Tongue (tissue), 3 donors: ENCODE measurements at places on chromosomes 7 and 10.
A peak's percentile ranks its signal among the peaks of the same experiment; 100 is the strongest.

DNA sequence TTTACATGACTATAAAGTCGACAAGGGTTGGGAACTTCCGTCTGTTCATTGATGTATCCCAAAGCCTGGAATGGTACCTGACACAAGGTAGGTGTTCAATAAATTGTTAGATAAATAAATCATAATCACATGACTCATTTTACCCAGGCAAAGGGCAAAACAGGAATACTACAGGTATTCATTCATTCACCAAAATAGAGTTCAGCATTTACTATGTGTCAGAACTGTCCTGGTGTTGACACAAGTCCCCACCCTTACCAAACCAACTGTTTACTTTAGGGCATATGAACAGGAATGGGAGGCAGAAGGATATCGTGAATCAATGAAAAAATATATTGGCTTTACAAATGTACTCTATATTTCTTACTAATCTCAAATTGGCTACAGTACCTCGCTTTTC is 666 bp upstream of the YAE1 start:
- no peak for DNase-seq

DNA sequence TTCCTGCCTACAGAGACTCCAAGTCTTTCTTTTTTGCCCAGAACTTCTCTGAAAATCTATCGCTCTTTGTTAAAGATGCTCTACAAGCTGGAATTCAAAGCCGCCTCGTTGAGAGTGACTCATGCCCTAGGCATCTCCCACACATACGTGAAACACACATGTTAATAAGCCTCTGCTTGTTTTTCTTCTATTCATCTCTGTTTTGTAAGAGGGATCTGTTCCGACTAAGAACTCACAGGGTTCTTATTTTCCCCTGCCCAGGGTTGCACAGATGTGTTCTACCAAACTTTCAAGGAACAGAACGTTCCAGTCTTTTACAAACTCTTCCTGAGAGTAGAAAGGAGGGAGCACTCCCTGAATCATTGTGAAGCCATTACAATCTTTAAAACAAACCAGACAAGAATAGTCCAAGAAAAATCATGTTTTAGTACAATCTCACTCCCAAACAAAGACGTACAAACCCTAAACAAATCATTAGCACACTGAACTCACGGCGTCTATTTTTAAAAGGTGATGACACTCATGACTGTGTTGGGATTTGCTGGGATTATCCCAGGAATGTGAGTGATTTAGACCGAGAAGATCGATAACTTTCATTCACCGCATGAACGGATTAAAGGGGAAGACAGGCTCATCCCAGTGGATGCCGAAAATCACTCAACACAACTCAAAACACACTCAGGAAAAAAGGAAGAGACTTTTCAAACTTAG is 55.3 kb upstream of the INPP5A start:
- peak; percentile 70 for DNase-seq

DNA sequence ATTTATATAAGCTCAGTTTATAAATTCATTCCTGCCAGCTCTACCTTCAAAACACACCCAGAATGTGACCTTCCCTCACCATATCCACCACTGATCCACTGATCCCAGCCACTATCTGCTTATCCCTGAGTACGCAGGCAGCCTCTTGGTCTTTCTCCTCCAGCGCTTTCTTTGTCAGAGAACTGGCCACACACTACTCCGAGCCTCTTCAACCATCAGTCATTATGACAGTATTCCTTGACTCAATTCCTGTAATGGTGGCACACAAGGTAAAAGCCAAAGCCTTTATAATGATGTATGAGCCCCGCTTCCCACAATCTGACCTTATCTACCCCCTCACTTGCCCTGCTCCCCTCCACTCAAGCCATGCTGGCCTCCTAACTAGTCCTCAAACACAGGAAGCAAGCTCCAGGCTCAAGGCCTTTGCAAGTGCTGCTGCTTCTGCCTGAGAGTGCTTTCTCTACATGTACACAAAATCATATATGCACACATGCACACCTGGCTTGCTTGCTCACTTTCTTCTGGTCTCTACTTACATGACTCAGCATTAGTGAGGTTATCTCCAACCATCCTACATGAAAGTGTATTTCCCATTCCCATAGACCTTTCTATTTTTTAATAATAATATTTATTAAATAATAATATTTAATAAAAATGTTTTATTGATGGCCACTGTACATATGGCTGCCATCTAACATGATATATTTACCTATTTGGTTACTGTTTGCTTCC is 150.4 kb upstream of the FEZF1 start:
- DNase-seq: no peak

GRCh38 chr10:97332591-97333350 is 1.8 kb downstream of the FRAT2 start:
- peak; percentile 70 for DNase-seq

- no peak for DNase-seq
These were observed 22.9 kb downstream of the ATP6V1F start for GRCh38 chr7:128885370-128886187.

GRCh38 chr7:2173189-2173827 is 59.4 kb downstream of the MAD1L1 start:
- no peak for DNase-seq

DNA sequence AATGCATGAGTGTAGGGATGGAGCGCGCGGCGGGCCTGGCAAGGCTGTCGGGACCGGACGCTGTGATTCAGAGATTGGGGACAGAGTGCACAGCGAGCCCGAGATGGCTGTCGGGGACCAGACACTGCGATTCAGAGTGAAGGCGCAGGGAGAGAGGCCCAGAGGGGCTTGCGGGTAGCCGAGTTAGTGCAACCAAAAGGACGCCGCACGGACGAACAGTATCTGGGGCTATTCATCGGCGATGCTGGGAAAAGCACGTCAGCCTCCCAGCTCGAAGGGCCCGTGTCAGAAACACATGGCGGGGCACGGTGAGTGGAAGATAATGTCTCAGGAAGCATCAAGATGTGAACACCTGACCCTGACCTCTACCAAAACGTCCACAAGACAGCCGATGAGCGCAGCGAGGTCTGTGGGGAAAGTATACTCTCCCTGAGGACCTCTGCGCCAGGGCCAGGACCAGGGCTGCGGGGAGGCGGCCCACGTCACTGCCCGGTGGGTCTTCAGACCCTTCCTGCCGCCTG is 215.8 kb downstream of the ZMYND11 start:
- no peak for DNase-seq

DNA sequence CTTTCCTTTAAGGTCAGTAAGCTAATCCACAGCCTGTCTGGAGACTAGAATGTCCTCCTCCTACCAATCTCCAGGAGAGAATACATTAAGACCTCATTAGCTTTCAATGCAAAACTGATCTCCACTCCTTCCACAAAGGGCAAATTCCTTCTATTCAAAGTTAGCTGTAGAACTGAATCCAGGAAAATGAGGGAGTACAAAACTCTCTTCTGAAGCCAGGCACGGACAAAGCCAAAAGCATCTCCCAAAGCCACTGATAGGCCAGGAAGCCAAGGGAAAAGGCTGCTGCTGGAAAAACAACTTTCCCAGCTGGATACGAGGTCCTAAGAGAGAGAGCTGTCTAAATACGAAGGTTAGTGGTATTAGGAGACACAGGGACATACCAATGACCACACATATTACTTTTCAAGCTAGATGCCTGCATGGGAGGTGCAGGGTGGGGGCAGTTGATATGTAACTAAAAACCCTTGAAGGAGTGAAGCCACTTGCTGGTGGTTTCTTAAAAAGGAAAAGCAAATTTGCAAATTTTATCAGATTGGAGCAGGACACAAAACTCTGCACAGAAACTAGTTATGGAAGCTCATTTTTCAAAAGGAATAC is 43.6 kb downstream of the MKX start:
- no peak for DNase-seq

- no peak for DNase-seq
These were observed 49.2 kb upstream of the AGR3 start for GRCh38 chr7:16930946-16931345.

GRCh38 chr7:26696161-26696560 is 168.2 kb downstream of the SKAP2 start:
- no peak for DNase-seq

- no peak for DNase-seq
These were observed 229.6 kb downstream of the BAMBI start for GRCh38 chr10:28906934-28907333.
